ENCODE measurements at places on chromosomes 4 and X.

DNA sequence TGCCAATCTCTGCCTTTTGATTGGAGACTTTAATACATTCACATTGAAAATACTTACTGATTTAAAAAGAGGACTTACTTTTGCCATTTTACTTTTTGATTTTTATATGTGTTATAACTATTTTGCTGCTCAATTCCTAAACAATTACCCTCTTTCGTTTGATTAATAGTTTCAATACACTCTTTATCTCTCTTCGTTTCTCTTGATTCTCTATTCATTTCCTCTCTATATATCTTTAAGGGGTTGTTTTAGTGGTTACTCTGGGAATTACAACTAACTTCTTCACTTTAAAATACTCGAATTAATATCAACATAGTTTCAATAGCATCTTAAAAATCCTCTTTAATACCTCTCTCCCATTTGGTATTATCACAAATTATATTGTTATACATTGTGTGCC is 116.6 kb downstream of the PTCHD1 start:
- no peaks in the 10 kb centered on the region for H3K27me3 ChIP-seq
- no peak overlapping the region for H3K4me3 ChIP-seq
- no peak overlapping the region for H3K27ac ChIP-seq
- no peaks in the 10 kb centered on the region for H3K4me1 ChIP-seq

DNA sequence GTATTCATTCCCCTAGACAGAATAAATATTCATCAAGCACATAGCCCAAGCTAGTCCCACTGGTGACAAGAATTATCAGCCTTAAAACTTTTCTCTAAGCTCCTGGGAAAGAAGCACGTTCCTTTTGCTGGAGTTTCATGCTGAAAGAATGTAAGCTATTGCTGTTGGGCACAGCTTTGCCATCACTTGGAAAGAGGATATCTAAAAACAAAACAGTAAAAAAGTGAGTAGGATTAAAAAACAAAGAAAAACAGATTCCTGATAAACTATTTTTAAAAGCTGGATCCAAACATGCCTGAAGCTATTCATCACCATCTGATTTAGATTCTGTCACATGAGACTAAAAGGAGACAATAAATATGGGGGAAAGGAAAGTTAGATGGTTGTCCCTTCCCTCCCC is 176.8 kb downstream of the SCFD2 start:
- no peaks in the 10 kb centered on the region for H3K27me3 ChIP-seq
- DNase-seq = no peak
- H3K36me3 ChIP-seq = no peaks in the 10 kb centered on the region
- no peak overlapping the region for H3K27ac ChIP-seq

GRCh38 chr4:5036239-5036638 is 15.0 kb upstream of the STK32B start:
- no peak overlapping the region for H3K4me3 ChIP-seq
- H3K27ac ChIP-seq = no peak overlapping the region
- H3K4me1 ChIP-seq = peaks cover 28% of the 10 kb centered on the region
- H3K27me3 ChIP-seq = no peaks in the 10 kb centered on the region
- DNase-seq = no peak

DNA sequence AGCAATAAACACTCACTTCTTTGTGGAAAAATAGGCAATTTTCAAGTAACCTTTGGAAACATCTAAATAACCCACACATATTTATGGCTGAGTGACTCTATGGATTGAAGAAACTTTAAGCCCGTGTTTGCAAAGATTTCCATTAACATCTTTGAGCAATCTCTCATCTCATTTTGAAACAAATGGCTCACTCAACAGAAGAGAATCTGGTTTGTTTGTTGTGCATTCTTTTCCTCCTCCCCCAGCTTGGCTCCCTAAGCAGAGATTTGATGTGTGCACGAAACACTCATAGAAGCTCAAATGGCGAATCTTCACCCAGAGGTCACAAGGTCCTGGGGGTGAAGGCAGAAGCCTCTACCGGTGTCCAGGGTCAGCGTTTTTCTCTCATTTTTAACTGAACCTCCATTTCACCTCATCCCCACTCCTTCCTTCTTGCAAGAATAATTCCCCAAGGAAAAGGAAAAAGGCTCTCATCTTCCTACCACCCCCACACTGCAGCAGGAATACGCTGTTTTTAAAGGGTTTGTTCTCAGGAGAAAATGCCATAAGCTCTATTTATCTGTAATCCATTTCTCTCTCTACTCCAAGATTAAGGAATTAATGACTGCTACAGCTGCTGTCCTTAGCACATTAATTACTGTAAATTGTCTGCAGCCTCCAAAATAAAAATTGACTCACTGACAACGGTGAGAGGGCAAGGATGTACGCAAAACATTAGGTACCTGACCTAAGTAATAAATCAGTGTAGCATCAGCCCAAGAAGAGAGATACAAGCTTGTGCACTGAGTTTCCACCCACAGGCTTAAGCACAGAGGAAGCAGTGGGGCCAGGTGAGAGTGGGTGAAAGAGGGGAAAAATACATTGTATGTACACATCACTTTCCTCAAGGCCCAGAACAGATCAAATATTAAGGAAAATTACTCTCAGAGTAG is 307.6 kb upstream of the NOCT start:
- H3K4me3 ChIP-seq = no peak overlapping the region
- H3K27me3 ChIP-seq = peaks cover 4% of the 10 kb centered on the region
- H3K4me1 ChIP-seq = no peaks in the 10 kb centered on the region
- no peak overlapping the region for H3K27ac ChIP-seq

DNA sequence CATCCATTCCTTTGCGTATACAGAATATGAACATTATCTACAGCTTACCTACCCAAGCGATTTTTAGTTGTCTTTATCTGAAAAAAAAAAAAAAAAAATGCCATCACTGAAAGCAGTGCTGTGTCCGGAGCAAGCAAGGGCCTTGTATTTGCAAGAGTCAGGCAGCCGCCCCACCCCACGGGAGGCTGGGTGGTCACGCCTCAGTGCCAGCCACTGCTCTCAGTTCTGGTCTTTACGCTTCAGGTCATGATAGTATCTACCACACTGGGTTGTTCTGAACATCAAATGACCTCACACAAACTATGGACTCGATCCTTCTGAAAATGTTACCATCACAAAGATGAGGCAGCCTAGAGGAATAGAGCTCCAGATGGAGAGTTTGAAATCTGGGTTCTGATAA is 62.7 kb upstream of the HELT start:
- peaks cover 28% of the 10 kb centered on the region for H3K4me1 ChIP-seq
- H3K27ac ChIP-seq = no peak overlapping the region
- H3K4me3 ChIP-seq = no peak overlapping the region
- no peaks in the 10 kb centered on the region for H3K27me3 ChIP-seq
- no peaks in the 10 kb centered on the region for H3K36me3 ChIP-seq
- no peak for DNase-seq

- no peak overlapping the region for H3K27ac ChIP-seq
- H3K4me3 ChIP-seq = no peak overlapping the region
- peaks cover 16% of the 10 kb centered on the region for H3K4me1 ChIP-seq
- DNase-seq = no peak
- H3K27me3 ChIP-seq = no peaks in the 10 kb centered on the region
These were observed 27.0 kb downstream of the BLOC1S4 start for GRCh38 chr4:6742989-6743388.

DNA sequence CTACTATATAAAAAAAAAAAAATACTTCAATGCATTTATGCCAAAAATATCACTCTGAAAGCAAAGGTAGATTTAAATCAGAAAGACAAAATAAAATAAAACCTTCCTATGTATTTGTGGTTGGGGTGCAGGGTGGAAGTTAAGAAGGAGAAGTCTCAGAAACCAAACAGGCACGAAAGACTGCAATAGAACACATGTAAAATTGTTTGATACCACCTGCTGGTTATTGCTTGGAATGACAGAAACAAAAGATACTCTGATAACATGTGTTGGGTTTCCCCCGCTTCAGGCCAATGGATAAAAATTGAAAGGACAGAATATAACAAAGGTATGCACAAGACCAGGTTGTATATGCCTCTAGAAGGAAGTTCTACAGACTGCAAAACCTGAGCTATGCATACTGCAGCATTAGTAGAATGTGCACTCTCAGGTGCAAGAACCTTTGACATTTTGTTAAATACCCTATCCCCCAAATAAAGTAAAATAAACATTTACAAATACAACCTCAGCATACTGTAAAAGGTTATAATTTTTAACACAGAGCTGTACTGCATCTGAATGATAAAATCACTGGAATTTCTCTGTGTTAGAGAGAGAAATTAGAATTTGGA is 118.8 kb downstream of the GABRA2 start:
- no peaks in the 10 kb centered on the region for H3K4me1 ChIP-seq
- no peaks in the 10 kb centered on the region for H3K36me3 ChIP-seq
- H3K27me3 ChIP-seq = no peaks in the 10 kb centered on the region
- H3K27ac ChIP-seq = no peak overlapping the region

DNA sequence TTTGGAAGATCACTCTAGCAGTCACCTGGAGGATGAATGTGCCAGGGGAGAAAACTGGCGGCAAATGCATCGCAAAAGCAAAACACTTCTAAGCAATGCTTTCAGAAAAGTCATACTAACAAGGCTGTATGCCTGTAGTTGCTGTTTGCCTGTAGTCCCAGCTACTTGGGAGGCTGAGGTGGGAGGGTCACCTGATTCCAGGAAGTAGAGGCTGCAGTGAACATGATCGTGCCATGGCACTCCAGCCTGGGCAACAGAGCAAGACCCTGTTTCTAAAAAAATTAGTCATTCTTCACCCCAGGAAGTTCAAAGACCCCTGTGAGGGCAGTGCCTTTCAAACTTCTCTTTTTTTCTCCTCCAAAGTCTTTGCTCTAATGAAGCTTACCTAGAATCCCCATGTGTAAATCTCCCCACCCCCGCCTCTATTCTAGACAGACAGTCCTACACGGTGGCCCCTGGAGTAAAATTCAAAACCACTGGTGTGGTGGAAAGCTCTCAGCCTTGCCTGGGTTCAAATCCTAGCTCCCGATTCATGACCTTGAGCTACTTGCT is 5.5 kb downstream of the SOWAHD start:
- DNase-seq = no peak
- no peaks in the 10 kb centered on the region for H3K27me3 ChIP-seq
- peaks cover 2% of the 10 kb centered on the region for H3K4me1 ChIP-seq
- H3K4me3 ChIP-seq = no peak overlapping the region

DNA sequence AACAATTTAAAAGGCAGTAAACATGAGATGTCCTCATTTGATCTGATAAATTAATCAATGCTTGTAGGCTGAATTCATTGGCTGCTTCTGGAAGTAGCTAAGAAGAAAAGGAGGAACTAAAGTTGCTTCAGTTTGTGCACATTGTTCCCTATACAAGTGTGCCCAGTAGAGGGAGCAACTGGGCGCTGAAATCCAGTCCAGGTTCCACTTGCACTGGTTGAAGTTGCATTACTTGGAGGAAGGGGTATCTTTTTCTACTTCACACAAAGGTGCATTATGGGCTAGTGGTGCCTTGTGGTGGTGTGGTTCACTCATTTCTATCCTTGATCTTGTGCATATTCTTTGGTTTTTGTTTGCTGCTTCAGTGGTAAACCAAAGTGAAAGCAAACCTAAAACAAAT is 67.9 kb upstream of the SOX3 start:
- no peak for DNase-seq
- no peak overlapping the region for H3K27ac ChIP-seq
- no peaks in the 10 kb centered on the region for H3K27me3 ChIP-seq
- no peaks in the 10 kb centered on the region for H3K4me1 ChIP-seq

DNA sequence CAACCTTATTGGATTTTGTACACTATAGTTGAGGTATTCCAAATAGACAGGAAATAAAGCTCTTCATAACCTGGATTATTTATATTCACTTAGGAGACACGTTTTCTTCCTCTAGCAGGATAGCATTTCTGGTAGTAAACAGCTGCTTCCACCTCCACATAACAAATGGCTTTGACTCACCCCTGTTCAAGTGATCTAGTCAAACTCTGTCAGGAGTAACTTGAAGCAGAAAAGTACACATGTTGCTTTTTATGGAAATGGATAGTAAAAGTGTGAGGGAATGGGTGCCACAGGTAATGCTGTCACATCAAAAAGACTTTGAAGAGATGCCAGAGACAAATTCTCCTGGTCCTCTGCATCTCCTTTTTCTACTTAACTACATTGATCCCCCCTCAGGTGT is 258.7 kb upstream of the SLC7A11 start:
- no peaks in the 10 kb centered on the region for H3K4me1 ChIP-seq
- no peak overlapping the region for H3K4me3 ChIP-seq
- H3K27ac ChIP-seq = no peak overlapping the region

- H3K27me3 ChIP-seq = no peaks in the 10 kb centered on the region
- peaks cover 33% of the 10 kb centered on the region for H3K4me1 ChIP-seq
- peak overlapping the region; percentile 83 for H3K27ac ChIP-seq
- no peaks in the 10 kb centered on the region for H3K36me3 ChIP-seq
- peak overlapping the region; percentile 89 for H3K4me3 ChIP-seq
These were observed 1.0 kb upstream of the ACSL1 start for GRCh38 chr4:184826691-184827270.

DNA sequence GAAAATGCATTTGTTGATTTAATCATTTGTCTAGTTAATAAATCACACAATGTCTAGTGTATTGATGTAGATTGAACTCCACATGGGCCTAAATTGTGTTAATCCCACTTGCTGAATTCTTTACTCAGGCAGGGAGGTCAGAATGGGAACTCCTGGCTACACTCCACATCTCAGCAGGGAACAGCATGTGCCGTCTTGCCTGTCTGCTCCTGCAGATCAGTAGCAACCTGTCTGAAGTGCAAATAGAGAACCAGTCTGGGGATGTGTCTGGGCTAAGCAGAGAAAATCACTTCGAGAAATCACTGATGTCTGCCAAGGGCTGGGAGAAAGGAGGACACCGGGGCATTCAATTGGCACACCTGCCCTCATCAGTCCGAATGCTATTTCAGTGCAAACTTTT is 16.5 kb upstream of the MXRA5 start:
- H3K4me1 ChIP-seq = no peaks in the 10 kb centered on the region
- no peaks in the 10 kb centered on the region for H3K27me3 ChIP-seq
- DNase-seq = no peak
- no peak overlapping the region for H3K4me3 ChIP-seq
- no peaks in the 10 kb centered on the region for H3K36me3 ChIP-seq
- H3K27ac ChIP-seq = no peak overlapping the region

GRCh38 chr4:5993876-5994811 is 24.1 kb downstream of the C4orf50 start:
- peaks cover 48% of the 10 kb centered on the region for H3K27me3 ChIP-seq
- no peak overlapping the region for H3K4me3 ChIP-seq
- H3K27ac ChIP-seq = no peak overlapping the region
- H3K4me1 ChIP-seq = no peaks in the 10 kb centered on the region

DNA sequence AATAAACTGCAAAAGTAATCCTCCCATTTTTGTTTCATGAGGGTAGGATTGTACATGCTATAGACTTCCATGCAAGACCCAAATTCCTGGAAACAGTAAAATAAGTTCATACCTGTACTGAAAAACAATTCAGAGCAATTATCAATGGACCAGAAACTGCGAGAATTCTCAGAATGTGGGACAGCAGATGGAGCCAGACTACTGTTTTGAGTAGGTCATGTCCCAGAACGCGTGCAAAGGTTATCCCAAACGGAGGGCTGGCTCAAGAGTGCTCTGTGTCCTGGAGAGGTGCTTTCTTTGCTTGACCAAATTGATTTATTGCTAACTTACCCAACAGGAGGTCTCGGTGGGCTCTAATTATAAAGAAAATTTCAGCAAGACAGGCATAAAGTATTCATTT is 1.7 kb upstream of the MAGEH1 start:
- H3K4me3 ChIP-seq = no peak overlapping the region
- H3K36me3 ChIP-seq = no peaks in the 10 kb centered on the region
- H3K27ac ChIP-seq = no peak overlapping the region

Measured in suprapubic skin (tissue), 4 donors.